Astrocyte of the hippocampus (primary cell): ENCODE measurements at places on chromosomes 3 and 15.

DNA sequence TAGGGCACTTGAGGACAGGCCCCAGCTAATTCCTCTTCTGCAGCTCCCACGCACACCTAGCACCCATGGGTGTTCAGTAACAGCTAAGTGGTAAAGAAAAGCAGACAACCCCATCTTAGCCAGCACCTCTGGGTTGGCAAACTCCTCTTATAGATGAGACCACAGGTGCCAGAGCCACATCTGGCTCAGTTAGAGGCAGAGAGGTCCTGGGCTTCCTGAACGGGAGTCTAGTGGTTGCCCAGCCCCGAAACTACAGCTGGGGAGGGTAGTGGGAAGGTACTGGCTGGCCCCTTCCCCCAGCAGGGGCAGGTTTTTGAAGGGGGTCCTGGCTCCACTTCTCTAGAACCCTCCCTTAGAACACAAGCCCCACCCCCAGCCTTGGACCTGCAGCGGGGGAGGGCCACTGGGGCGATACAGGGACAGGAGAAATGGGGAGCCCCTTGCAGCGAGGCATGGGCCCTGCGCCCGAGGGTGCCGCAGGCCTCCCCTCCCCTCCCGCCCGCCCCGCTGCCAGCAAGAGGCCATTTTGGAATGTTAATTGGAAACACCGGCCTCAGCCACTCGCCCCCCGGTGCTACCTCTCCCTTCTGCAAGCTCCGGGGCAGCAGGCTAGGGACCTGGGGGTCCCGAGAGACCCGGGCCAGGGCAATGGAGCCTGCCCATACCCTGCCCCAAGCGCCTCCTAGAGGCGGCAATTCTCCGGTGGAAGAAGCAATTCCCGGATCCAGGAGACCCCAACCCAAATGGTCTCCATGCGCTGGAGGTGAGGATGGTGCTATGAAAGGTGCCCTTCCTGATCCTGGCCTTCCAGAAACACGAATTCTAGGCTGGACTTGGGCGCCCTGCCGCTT lies 1.5 kb downstream of the DUSP7 start:
- peak; percentile 41 for DNase-seq

- no peak for DNase-seq
Observed at GRCh38 chr3:14406336-14406735, 3.9 kb downstream of the SLC6A6 start.

DNA sequence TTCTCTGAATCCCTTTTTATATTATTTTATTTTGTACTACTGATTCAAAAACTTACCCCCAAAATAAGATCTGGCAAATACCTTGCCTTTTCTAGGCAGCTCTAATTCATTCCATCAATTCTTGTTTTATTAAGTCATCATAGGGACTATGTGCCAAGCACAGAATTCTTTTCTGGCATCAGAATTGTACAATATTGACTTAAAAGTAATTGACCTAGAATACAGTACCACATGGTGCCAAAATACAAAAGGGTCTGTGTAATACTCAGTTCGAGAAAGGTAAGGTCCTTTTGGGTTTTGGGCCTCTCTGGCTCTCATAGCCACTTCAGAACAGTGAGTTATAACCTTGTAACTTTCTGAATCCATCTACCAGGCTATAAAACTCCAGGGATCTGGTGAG lies 46.2 kb downstream of the KBTBD8 start:
- DNase-seq = peak; percentile 28

GRCh38 chr3:113124256-113124830 lies 87.0 kb upstream of the BOC start:
- no peak for DNase-seq

DNA sequence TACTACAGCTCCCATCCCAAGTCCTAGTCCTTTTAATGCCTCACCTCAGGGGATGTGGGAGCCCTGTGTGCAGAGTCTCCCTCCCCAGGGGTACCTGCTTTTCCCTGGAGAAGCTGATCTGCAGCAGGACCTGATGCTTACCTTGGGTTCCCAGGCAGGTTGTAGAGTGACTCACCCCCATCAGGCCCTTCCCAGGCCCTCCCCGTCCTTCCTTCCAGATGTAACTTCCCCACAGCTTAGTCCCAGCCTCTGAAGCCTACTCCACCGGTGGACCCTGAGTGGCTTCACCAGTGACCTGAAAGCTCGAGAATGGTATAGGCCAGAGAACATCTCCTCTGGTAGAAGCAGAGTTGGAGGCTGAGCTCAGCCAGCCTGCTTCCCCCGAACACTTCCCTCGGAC lies 254.2 kb upstream of the STT3B start:
- DNase-seq = no peak

GRCh38 chr3:149373235-149374125 lies 4.0 kb downstream of the TM4SF1 start:
- no peak for DNase-seq

DNA sequence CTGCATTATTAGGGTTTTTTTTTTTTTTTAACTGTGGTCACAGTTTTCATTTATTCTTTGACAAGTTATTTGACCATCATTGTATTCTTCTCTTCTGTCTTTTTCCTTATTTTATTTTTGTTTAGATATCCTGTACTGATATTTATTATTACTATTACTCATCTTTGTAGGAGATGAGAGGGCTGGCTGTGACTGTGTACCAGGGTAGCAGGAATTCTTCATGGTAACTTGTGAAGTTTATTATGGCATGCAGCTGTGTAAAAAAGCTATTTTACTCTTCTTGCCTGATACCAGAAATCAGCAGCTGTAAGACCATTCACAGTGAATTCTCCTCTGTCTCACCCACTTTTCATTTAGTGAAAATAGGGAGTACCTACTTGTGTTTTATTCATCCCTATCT lies 44.5 kb downstream of the ATP6V1A start:
- no peak for DNase-seq

GRCh38 chr15:77857419-77857818 lies 220.1 kb downstream of the TBC1D2B start:
- DNase-seq = no peak

GRCh38 chr15:34700891-34701427 lies 53.8 kb downstream of the GJD2 start:
- no peak for DNase-seq

DNA sequence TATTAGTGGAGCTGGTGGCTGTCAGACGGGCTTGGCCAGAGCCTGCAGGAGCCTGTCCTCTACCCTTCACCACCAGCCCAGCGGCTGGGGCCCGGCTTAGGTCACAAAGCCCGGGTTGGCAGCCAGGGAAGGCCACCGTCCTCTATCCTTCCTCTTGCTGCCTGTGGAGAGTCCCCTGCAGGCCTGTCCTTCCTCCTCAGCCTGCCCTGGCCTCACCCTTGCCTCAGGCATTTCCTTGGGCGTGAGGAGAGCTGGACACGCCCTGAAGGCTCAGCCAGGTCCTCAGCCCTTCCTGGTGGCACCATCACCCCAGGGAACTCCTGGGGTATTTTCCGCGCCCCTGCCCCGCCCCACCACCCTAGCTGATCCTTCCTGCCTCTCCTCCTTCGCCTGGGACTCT lies 7.7 kb downstream of the CHAC1 start:
- no peak for DNase-seq

DNA sequence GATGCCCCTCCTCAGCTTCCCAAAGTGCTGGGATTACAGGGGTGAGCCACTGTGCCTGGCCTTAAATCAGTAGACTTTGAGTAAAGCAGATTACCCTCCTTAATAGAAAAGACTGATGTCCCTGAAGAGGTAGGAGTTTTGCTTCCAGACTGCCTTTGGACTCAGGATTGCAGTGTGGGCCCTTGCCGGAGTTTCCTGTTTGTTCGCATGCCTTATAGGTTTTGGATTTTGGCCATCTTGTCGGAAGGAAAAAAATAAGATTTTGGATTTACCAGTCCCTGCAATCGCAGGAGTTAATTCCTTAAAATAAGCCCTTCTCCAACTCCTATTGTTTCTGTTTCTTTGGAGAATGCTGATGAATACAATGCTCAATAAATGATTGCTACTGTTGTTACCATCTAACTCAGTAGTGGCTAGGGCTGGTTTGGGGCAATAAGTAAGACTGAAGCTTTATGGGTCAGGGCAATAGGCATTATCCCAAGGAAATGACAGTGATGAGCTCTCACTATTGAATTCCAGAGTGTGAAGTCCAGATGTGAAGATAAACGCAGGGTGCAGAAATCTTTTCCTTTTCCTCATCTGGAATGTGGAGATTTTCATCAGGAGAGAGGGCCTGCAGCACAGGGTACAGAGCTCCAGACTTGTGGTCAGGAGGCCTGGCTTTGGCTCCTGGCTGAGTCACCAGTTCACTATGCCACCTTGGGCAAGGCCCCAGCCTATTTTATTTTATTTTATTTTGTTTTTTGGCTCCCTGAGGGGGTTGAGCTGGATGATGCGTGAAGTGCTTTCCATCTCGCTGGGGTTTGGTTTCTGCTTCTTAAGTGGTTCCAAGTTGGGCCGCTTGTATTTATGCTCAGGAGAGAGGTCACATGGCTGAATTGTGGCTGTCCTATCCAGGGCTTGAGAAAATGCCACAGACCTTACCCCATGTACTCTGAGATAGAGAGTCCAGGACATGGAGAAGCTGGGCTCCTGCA lies 25.3 kb downstream of the FOXL2 start:
- peak; percentile 87 for DNase-seq

DNA sequence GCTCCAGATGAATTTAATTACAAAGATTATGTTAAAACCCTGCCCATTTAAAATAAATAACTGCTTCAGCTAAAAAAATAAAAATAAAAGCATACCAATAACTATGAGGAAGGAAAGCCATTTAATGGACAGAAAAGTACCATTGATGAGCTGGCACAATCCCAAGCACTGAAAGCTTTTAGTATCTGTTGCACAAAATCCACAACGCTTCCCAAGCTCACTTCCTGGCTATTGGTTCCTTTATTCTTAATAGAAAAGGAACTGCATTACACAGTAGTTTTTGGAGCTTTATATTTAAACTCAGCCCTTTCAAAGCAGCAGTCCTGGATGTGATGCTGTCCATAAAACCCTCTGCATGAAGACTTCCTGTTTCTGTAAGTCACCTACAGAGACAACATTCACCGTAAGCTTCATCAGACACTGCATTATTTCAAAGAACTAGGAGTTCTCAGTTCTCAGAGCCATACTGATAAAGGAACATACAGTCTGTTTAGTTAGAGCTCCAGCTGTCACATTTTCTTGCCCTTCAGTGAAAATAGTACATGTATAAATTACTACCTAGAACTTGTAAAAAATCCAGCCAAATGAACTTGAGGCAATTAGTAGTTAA lies 81.5 kb downstream of the CSNK1G1 start:
- no peak for DNase-seq

DNA sequence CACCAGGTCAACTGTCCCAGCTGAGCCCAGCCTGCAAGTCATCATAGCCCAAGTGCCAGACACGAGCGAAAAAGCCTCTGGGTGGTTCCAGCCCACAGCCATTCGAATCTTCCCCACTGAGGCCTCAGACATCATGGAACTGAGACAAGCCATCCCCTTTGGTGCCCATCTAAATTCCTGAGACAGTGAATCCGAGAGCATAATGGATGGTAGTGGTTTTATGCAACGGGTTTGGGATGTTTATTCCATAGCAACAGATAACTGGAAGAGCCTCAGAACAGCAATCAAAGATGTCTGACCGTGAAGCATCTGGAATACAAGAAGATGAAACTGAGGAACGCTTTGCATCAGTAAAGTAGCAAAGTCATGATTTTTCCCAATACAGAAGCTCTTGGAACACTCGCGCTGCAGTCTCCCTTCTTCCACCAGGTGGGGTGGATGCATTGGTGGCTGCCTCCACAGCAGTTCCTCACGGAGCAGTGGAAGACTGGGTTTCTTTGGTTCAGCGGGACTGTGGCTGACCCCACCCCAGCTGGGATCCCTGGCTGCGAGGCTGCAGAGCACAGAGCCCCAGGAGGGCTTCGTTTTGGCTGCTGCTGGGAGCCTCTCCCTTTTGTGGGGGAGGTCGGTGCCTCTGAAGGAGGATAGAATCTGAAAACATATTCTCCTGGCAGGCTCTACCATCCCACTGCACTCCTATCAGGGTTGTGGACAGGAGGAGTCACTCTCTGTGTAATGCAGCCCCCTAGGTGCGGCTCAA lies 26.4 kb upstream of the PDE8A start:
- DNase-seq = peak; percentile 87

GRCh38 chr3:178352326-178353005 lies 183.8 kb upstream of the KCNMB2 start:
- DNase-seq = peak; percentile 91

DNA sequence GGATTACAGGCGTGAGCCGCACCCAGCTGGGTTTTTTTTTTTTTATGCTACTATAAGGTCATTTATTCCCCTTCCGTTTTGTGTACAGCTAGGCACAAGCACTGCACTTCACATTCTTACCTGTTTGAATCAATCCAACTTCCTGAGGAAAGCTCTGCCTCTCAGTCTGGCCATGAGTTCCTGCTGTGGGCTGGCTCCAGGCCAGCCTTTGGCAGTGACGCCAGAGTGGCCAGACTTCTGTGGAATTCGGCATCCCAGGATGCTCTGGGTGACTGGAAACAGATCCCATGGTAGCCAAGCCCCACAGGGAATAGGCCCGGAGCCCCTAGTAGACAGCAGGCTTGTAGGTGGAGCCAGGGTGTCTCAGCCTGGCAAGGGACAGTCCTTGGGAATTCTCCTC lies 21.5 kb upstream of the TIMP4 start:
- DNase-seq = peak; percentile 97

DNA sequence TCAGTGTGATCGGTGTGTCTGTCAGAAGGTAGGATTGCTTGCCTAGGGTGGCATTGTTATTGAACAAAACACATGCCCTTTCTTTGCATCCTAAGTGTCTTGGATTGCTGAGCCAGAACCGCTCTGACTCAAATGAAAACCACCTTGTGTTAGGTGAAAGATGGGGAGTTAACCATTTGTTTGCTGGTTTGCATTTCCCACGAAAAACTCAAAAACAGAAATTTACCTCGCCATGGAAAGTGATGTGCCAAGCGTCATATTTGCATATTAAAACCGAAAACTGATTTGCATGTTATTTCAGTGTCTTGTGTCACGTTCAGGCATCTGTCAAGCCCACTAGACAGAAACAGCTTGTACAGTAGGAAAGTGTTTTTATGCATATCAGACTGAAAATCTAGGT lies 474.6 kb upstream of the TPRG1 start:
- DNase-seq = no peak

GRCh38 chr3:70010346-70010745 lies 10.8 kb downstream of the SAMMSON start:
- DNase-seq = no peak

DNA sequence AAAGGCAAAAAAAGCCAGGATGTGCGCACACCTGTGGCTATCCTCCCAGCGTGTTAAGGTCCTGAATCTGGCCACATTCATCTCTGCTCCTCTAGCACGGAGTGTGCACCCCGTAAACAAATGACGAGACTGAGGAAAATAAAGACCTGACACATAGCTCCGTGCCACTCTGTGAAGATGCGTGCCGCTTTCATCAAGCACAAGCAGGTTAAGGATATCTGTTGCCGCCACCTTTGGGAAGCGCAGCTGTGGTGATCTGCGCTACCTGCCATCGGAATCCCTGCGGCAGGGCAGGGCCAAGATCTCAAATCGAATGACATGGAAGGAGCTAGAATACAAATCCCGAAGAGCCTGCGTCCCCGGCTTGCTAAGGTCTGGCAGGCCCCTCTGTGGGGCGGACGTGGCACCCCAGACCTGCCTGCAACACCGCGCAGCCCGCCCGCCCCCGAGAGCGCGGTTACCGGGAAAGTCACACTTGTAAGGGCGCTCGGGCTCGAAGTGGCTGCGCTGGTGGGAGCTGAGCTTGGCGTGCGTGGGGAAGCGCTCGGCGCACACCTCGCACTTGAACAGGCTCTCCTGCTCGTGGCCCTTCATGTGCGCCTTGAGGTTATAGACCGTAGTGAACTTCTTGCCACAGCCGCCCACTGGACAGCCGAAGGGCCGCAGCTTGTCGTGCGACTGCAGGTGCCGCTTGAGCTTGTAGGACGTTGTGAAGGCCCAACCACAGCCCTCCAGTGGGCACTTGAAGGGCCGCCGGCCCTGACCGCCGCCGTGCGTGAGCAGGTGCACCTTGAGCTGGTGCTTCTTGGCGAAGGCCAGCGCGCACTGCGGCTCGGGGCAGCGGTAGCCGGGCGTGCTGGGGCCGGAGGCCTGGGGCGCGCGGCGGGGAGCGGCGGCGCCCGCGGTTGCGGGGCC lies 936 bp downstream of the ZXDC start:
- no peak for DNase-seq
